Colonic mucosa (tissue), 4 donors: ENCODE measurements at places on chromosomes 5 and 9. TPM values are rescaled to one million over a fixed set of nuclear protein-coding genes. Genes with fewer than 3 reads are reported as not detected.

PLPP1 gene
- total RNA-seq, result 53.0 TPM

- no peak for DNase-seq
- no peak overlapping the region for H3K27ac ChIP-seq
- H3K4me1 ChIP-seq, result no peaks in the 10 kb centered on the region
- H3K4me3 ChIP-seq, result no peak overlapping the region
- H3K36me3 ChIP-seq, result no peaks in the 10 kb centered on the region
- no peaks in the 10 kb centered on the region for H3K27me3 ChIP-seq
Observed at GRCh38 chr9:40911647-40912046, 216.8 kb downstream of the FOXD4L6 start.

DNA sequence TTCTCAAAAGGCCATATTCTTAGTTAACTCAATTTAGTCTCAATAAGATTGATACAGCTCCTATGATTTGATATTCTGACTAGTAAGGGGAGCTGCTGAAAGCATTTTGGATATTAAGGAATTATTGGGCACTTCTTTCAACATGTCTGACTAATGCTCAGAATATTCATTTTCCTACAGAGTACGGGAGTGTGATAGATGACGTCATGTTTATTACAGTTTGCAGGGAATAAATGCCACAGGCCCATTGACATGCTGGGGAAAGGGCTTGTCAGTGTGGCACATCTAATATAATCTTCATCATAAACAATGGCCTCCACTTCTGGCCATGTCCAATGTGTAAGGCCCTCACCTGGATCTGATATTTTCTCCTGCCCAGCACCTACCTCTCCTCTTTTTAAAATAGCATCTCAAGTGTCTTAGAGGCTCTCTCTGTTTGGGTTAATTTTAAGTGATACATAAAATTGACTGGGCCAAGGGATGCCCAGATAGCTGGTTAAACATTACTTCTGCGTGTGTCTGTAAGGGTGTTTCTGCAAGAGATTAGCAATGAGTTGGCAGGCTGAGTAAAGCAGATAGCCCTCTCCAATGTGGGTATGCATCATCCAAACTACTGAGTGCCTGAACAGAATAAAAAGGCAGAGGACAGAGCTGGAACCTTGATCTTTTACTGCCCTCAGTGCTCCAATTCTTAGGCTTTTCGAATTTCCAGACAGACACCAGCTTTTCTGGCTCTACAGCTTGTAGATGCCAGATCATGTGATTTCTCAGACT lies 99.3 kb downstream of the SLC24A2 start:
- no peak for DNase-seq
- no peak overlapping the region for H3K4me3 ChIP-seq
- no peaks in the 10 kb centered on the region for H3K36me3 ChIP-seq
- no peak overlapping the region for H3K27ac ChIP-seq

FOXI1 gene
- 0.16 TPM for total RNA-seq

DNA sequence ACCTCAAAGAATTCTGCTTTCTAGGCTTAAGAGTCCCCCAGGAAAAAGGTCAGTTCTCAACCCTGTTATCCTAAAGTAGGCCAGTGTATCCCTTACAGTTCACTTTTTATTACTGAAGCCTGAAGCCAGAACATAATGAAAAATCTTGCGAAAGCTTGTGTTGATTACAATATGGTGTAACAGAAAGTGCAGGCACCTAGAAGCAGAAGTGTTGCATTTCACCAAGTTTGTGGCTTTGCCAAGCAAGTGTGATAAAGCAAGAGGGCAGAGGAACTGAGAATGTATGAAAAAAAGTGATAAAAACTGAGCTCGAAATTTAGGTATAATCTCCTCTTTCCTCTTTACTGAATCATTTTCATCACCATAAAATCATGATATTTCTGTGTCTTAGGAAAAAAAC lies 26.2 kb downstream of the AGTPBP1 start:
- no peak overlapping the region for H3K27ac ChIP-seq
- H3K36me3 ChIP-seq, result no peaks in the 10 kb centered on the region
- H3K27me3 ChIP-seq, result no peaks in the 10 kb centered on the region
- H3K4me3 ChIP-seq, result no peak overlapping the region
- no peak for DNase-seq
- H3K4me1 ChIP-seq, result no peaks in the 10 kb centered on the region
